ENCODE measurements at places on chromosomes 12 and 14. TPM values are rescaled to one million over a fixed set of nuclear protein-coding genes. Genes with fewer than 3 reads are reported as not detected.
A peak's percentile ranks its signal among the peaks of the same experiment; 100 is the strongest.

Gene CRIP1
- 5.1 TPM for total RNA-seq

GRCh38 chr12:26029736-26030022 is 71.2 kb downstream of the RASSF8 start:
- H3K36me3 ChIP-seq = peaks cover 5% of the 10 kb centered on the region
- no peaks in the 10 kb centered on the region for H3K27me3 ChIP-seq
- no peak for DNase-seq
- no peak overlapping the region for H3K27ac ChIP-seq
- H3K4me1 ChIP-seq = peaks cover 37% of the 10 kb centered on the region

- H3K27me3 ChIP-seq = no peaks in the 10 kb centered on the region
- peaks cover 7% of the 10 kb centered on the region for H3K4me1 ChIP-seq
- no peaks in the 10 kb centered on the region for H3K36me3 ChIP-seq
- H3K27ac ChIP-seq = no peak overlapping the region
- no peak for DNase-seq
These were observed 82.1 kb downstream of the AVPR1A start for GRCh38 chr12:63068857-63069442.

GRCh38 chr14:20167091-20167490 is 23.6 kb upstream of the OR11G2 start:
- H3K4me1 ChIP-seq = no peaks in the 10 kb centered on the region
- no peak overlapping the region for H3K27ac ChIP-seq
- no peak for DNase-seq
- H3K36me3 ChIP-seq = no peaks in the 10 kb centered on the region
- no peak overlapping the region for H3K4me3 ChIP-seq

DNA sequence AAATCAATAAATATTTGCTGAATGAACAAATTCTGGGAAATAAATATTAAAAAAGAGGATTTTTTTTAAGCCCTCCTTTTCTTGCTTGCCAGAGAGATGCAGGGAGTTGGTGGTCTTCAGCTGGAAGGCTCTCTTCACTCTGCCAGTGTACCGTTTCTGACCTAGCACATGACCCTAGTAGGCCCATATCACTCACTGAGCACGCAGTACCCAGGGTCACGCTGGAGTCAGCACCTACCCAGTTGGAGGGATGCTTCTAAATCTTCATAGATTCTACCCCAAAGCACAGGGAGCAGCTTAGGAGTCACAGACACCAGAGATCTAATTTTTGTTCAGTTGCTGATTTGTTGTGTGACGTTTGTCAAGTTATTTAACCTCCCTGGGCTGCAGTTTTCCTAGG is 195.4 kb upstream of the TBX3 start:
- no peaks in the 10 kb centered on the region for H3K36me3 ChIP-seq
- no peak overlapping the region for H3K27ac ChIP-seq
- DNase-seq = no peak
- peaks cover 9% of the 10 kb centered on the region for H3K27me3 ChIP-seq

DNA sequence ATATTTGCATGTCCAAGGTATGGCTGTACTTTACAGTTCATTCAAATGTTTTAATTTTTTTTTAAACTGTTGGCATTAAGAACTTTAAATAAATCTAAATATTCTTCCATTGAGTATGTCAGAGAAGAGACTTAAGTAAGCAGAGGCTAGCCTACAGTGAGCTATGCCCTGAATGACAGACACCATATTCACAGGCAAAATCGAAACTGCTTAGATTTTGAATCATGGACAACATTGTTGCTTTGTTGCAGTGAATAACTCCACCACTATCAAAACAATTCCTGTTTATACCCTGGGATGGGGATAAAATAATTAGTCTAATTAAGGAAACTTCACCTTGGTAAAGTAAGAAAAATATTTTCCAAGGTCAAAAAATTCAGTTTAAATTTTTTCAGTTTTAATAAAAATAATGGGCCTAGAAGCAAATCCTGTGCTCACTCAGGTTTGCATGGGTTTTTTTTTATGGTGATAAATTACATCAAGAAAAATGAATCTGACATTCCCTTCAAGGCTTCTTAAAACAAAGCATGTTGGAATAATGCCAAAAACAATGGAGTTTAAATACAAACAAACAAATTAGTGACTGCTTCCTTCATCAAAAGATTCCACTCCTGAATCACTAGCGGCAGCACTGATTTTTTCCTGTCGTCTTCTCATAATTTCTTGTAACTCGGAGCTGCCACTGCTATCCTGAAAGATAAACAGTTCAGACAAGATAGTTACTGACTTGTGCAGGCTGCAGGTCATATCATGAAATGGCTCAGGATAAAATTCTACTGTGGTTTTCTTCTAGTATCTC is 168.2 kb downstream of the EPS8 start:
- no peak for DNase-seq
- H3K4me1 ChIP-seq = peaks cover 6% of the 10 kb centered on the region
- peaks cover 9% of the 10 kb centered on the region for H3K36me3 ChIP-seq
- H3K4me3 ChIP-seq = no peak overlapping the region
- no peak overlapping the region for H3K27ac ChIP-seq
- H3K27me3 ChIP-seq = no peaks in the 10 kb centered on the region

DNA sequence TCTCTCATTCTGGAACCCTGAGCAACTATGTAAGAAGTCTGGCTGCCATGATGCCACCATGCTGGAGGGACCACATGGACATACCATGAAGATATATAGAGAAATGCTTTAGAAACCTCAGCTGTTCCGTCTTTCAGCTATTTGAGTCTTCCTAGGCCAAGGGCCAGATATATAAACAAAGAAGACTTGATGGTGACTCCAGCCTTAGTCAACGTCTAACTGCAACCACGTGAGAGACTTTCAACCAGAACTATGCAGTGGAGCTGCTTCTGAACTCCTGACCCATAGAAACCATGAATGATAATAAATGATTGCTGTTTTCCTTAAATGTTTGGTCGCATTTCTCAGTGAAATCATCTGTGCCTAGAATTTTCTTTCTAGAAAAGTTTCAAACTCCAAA is 20.0 kb upstream of the KITLG start:
- no peaks in the 10 kb centered on the region for H3K27me3 ChIP-seq
- H3K36me3 ChIP-seq = no peaks in the 10 kb centered on the region
- H3K27ac ChIP-seq = no peak overlapping the region
- no peak overlapping the region for H3K4me3 ChIP-seq
- DNase-seq = no peak

Gene IKBIP
- total RNA-seq = 10.8 TPM

Gene ITGA7
- total RNA-seq = 23.6 TPM

DNA sequence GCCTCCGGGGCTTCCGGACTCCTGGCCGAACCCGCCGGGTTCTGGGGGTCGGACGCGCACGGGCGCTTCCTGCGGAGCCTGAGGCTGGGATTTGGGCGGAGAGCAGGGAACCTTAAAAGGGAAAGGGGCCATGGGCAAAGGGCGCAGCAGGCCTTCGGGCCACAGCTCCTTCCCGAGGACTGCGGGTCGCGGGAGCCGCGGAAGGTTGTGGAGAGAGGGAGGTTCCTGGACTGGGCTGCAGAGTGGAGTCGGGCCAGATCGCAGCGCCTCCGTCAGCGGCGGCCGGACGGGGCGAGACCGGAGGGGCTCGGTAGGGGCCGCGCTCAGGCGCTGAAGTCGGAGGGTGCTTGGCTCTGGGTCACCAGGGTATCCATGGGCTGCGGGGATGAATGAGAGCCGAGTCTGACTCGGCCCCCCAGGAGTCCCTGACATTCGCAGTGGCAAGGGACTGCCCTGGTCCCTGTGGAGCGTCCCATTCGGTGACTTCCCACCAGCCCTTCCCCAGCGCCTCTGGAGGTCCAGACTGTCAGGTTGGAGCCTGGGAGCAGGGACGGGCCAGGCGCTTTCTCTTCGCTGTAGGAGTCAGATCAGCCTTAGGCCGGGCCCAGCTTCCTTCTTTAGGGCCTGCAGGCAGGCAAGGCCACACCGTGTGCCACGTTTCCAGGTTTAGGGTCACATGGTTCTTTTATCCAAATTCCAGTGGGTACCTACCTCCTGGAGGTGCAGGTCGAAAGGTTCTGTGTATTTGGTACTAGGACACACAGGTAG is 938 bp upstream of the SLC25A29 start:
- H3K36me3 ChIP-seq = peaks cover 6% of the 10 kb centered on the region
- H3K27me3 ChIP-seq = no peaks in the 10 kb centered on the region
- peak; percentile 32 for DNase-seq
- peak overlapping the region; percentile 96 for H3K27ac ChIP-seq
- H3K4me1 ChIP-seq = peaks cover 32% of the 10 kb centered on the region

- H3K27ac ChIP-seq = no peak overlapping the region
- no peaks in the 10 kb centered on the region for H3K27me3 ChIP-seq
- H3K36me3 ChIP-seq = no peaks in the 10 kb centered on the region
- H3K4me3 ChIP-seq = no peak overlapping the region
These were observed 167.3 kb downstream of the ZFP36L1 start for GRCh38 chr14:68625366-68626090.

Gene GALNT16
- total RNA-seq = 9.5 TPM

DNA sequence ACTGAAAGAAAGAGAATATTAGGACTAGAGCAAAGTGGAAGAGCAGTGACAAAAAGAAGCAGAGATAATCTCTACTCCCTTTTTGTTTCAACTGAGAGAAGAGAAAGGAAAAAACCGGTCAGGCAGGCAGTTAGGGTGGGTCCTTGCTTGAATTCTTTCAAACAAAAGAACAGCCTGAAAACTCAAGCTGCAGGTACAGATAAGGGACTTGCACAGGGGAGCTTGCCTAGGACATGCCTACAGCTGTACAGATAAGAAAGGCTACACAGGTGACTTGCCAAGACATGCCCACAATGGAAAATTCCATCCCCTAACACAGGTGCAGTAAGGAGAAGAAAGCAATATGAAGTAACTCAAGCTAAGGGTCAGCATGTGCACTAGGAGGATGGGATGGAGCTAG is 532.2 kb upstream of the MIS18BP1 start:
- H3K27ac ChIP-seq = peak overlapping the region; percentile 82
- peaks cover 3% of the 10 kb centered on the region for H3K4me1 ChIP-seq
- H3K27me3 ChIP-seq = no peaks in the 10 kb centered on the region
- H3K4me3 ChIP-seq = no peak overlapping the region
- no peak for DNase-seq

DNA sequence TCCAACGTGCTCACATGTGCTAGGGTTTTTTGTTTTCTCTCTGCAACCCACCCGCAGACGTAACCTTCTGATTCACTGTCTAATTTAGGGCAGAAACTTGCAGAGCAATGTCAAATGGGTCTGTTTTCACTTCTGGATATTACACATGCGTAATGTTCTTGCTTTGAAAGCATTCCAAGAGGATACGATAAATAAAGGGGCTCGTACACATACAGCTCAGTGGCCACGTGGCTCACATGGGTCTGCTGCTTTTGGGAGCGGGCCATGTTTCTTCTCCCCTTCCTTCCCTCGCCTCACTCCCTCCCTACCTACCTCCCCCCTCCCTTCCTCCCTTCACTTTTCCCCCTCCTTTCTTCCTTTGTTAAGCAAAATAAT is 23.4 kb downstream of the CACNA1C start:
- H3K4me3 ChIP-seq = no peak overlapping the region
- no peaks in the 10 kb centered on the region for H3K27me3 ChIP-seq
- peaks cover 2% of the 10 kb centered on the region for H3K4me1 ChIP-seq
- DNase-seq = no peak
- peaks cover 6% of the 10 kb centered on the region for H3K36me3 ChIP-seq

- no peaks in the 10 kb centered on the region for H3K27me3 ChIP-seq
- no peaks in the 10 kb centered on the region for H3K36me3 ChIP-seq
- H3K4me1 ChIP-seq = peaks cover 1% of the 10 kb centered on the region
These were observed 14.6 kb upstream of the SP1 start for GRCh38 chr12:53365245-53365904.

DNA sequence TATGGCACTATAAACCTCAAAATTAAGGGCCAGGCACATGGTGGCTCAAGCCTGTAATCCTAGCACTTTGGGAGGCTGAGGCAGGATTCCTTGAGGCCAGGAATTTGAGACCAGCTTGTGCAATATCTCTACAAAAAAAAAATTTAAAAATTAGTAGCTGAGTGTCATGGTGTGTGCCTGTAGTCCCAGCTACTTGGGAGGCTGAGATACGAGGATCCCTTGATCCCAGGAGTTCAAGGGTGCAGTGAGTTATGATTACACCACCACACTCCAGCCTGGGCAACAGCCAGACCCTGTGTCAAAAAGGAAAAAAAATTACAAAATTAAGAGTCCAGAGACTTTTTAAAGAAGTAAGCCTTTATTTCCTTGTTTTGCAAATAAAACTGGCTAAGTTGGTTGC is 1.8 kb upstream of the GCN1 start:
- no peak overlapping the region for H3K27ac ChIP-seq
- peaks cover 16% of the 10 kb centered on the region for H3K36me3 ChIP-seq
- peaks cover 29% of the 10 kb centered on the region for H3K4me1 ChIP-seq
- H3K27me3 ChIP-seq = no peaks in the 10 kb centered on the region
- H3K4me3 ChIP-seq = no peak overlapping the region

- DNase-seq = no peak
- H3K36me3 ChIP-seq = no peaks in the 10 kb centered on the region
- no peak overlapping the region for H3K27ac ChIP-seq
- H3K27me3 ChIP-seq = no peaks in the 10 kb centered on the region
These were observed 1.3 kb upstream of the RPGRIP1 start for GRCh38 chr14:21278632-21279031.

GRCh38 chr12:127422935-127423566 is 843.9 kb upstream of the TMEM132C start:
- H3K4me3 ChIP-seq = no peak overlapping the region
- no peaks in the 10 kb centered on the region for H3K4me1 ChIP-seq
- no peak for DNase-seq
- H3K27ac ChIP-seq = no peak overlapping the region
- H3K27me3 ChIP-seq = peaks cover 2% of the 10 kb centered on the region

DNA sequence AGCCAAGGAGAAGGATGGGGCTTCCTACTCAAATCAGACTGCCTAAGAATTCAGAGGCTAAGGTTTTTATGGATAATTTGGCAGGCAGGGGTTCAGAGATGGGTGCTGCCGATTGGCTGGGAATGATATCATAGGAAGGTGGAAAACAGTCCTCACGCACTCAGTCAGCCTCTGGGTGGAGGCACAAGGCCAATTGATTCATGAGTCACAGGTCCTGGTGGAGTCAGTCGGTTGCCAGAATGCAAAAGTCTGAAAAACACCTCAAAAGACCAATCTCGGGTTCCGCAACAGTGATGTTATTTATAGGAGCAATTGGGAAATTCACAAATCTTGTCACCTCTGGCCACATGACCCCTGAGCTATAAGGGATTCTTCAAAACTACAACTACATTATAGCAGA is 105.5 kb downstream of the GXYLT1 start:
- H3K27me3 ChIP-seq = no peaks in the 10 kb centered on the region
- no peaks in the 10 kb centered on the region for H3K4me1 ChIP-seq
- no peak overlapping the region for H3K4me3 ChIP-seq
- peaks cover 1% of the 10 kb centered on the region for H3K36me3 ChIP-seq
- DNase-seq = no peak

- no peaks in the 10 kb centered on the region for H3K4me1 ChIP-seq
- H3K27ac ChIP-seq = no peak overlapping the region
- no peak for DNase-seq
- peaks cover 16% of the 10 kb centered on the region for H3K27me3 ChIP-seq
These were observed 5.7 kb downstream of the SERPINA9 start for GRCh38 chr14:94470311-94470710.

DNA sequence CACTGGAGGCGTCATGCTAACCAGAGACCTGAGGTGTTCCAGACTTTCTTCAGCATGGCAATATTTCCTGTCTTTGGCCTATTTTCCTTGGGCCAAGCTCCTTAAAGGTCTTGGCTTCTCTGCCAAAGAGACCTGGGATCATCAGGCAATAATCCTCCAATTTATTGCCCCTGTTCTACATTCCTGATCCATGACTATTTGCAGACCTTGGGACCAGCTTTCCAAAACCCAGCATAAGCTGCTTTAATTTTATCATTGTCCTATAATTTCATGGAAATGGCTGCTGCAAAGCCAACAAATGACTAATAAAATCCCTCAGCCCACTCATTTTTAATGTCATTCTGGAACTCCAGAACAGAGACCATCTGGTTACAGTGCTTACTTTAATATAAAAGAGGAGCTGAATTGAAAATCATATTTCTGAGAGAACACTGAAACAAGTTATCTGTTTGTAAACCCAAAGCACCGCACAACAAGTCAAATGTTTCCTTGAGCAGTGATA is 166.9 kb upstream of the BTG1 start:
- H3K4me1 ChIP-seq = no peaks in the 10 kb centered on the region
- no peaks in the 10 kb centered on the region for H3K27me3 ChIP-seq
- H3K4me3 ChIP-seq = no peak overlapping the region
- H3K27ac ChIP-seq = no peak overlapping the region
- DNase-seq = no peak

Data from progenitor cell of endocrine pancreas (in vitro differentiated cells).